ENCODE measurements at places on chromosomes 1 and 21.
A peak's percentile ranks its signal among the peaks of the same experiment; 100 is the strongest.

GRCh38 chr1:2372551-2373490 lies 18.5 kb downstream of the MORN1 start:
- DNase-seq, result no peak

DNA sequence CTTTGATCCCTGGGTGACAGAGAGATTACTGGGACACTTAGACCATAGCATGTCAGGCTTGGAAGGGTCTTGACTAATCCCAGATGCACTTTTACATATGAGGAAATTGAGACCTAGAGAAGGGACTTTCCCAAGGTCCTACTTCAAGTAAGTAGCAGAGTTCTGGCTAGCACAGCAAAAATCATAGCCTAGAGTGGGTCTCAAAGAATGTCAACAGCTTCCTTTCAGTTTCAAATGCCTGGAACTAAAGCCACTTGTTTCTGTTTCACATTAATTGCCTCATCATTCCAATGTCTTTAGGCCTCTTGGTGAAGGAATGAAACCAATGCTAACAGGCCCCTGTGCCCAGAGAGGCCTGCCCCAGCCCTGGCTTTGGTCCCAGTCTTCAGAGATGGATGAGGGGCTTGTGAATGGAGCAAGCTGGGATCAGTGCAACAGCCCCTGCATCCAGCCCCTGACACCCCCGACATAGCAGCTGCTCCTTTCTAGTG lies 26.6 kb downstream of the ATF3 start:
- DNase-seq, result no peak

- DNase-seq, result no peak
These were observed 13.8 kb downstream of the EPHX4 start for GRCh38 chr1:92043621-92044020.

DNA sequence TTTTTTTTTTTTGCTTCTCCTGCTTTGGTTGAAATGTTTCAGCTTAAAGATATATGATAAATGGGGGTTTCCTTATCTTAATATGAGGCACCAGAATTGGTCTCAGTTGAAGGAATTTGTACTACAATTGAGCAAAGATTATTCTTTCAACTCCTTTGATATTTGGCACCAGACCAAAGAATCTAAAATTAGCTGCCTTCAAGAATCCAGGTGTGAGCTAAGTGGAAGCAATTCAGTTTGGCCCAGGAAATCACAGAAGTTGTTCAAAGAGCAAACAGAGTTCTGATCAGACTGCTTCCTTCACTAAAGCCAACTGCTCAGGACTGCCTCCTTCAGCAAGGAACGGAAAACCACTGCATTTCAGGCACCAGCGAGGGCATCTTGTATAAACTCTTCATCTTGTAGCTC lies 68.3 kb upstream of the BCAR3 start:
- no peak for DNase-seq

GRCh38 chr1:12057382-12057781 lies 5.7 kb upstream of the TNFRSF8 start:
- DNase-seq, result no peak

GRCh38 chr1:42752284-42752683 lies 12.2 kb upstream of the CLDN19 start:
- no peak for DNase-seq

DNA sequence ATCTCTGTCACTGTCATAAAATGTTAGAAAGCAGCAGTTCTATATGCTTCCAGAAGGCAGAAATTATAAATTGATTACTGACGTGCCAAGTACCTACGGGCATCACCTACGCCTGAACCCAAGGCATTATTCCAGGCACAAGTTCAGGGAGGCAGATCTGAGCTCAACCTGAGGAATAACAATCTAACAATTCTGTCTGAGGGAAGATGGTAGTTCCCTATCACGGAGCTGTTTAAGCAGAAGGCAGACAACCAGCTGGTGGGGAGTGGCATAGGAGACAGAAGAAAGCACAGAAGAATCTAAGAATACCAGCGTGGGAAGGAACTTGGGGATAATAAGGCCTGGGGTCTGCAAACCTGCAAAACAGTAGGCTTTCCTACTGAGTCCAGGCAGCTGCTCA lies 40.4 kb downstream of the SLC9A1 start:
- DNase-seq, result no peak

- DNase-seq, result peak; percentile 53
These were observed 683 bp downstream of the LRRC8B start for GRCh38 chr1:89525169-89525855.

DNA sequence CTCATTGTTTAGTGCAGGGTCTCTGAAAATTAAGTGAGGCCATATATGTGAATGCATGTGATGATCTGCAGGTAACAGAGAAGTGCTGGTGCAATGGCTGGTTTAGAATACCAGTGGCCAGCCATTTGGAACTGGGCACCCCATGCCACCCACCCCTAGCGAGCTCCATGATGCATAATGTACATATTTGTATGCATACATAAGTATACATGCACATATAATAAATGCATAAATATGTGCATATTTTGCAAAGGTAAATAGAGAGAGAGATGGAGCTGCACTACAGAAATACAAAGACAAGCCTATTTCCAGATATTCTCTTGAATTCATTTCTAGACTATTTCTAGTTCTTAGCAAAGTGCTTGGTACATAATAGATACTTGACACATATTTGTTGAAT lies 68.5 kb upstream of the IGSF21 start:
- no peak for DNase-seq

- DNase-seq, result no peak
These were observed 113.4 kb downstream of the FAM78B start for GRCh38 chr1:166053395-166053794.

GRCh38 chr1:163999131-163999530 lies 559.9 kb upstream of the PBX1 start:
- DNase-seq, result no peak

- DNase-seq, result no peak
These were observed 118.3 kb upstream of the ATP1A1 start for GRCh38 chr1:116254776-116255175.

DNA sequence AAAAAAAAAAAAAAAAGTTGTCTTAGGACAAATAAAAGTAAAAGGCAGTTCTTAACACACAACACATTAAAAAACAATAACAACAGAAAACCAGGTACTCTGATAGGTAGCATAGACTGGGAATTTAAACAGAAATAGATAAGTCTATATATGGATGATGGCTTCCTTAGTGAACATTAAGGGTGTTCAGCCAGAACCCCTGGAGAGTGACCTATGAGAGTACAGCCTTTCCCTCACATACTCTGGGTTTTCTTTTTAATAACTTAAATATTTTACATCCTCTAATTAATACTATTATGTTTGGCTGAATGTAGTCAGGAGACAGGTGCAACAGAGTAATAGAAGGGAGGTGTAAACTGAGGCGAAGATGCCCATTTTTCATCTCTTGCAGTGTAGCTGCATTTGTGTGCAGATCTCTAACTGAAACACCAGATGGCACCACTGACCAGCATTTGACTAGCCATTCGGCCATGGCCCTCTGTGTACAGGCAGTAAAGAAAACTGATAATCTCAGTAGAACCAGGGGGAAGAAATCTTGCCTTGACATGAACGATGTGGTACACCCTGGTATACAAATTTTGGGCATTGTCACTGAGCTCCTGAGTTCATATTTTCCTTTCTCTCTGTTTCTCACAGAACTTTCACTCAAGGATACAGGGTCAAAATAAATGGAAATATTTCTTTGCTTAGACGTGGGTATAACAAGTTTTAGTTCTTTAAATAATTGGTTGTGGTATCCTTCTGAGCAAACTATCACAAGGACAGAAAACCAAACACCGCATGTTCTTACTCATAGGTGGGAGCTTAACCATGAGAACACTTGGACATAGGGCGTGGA lies 7.6 kb downstream of the TTF2 start:
- DNase-seq, result no peak

DNA sequence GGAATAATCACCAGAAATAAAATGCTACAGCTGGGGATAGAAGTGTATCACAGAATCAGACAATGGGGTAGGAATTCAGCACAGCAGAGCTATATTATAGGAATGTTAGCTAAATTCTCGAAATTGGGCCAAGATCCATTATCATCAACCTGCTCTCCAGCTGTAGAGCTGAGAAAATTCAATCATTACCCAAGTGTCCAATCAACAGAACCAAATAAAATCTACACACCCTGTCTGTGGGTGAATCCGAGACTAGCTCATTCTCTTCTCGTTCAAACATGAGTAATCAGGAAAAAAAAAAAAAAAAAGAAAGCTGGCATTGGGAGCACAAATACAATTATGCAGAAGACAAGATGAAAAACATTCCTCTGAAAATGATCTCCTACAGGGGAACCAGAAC lies 119.2 kb downstream of the CDC7 start:
- no peak for DNase-seq

- DNase-seq, result no peak
These were observed 19.6 kb upstream of the TACSTD2 start for GRCh38 chr1:58596631-58597052.

- no peak for DNase-seq
These were observed 129.2 kb downstream of the ZBTB18 start for GRCh38 chr1:244180256-244180655.

GRCh38 chr1:34800214-34800613 lies 7.4 kb downstream of the GJA4 start:
- DNase-seq, result no peak

- DNase-seq, result no peak
These were observed 4.8 kb upstream of the IFNLR1 start for GRCh38 chr1:24191860-24192259.

DNA sequence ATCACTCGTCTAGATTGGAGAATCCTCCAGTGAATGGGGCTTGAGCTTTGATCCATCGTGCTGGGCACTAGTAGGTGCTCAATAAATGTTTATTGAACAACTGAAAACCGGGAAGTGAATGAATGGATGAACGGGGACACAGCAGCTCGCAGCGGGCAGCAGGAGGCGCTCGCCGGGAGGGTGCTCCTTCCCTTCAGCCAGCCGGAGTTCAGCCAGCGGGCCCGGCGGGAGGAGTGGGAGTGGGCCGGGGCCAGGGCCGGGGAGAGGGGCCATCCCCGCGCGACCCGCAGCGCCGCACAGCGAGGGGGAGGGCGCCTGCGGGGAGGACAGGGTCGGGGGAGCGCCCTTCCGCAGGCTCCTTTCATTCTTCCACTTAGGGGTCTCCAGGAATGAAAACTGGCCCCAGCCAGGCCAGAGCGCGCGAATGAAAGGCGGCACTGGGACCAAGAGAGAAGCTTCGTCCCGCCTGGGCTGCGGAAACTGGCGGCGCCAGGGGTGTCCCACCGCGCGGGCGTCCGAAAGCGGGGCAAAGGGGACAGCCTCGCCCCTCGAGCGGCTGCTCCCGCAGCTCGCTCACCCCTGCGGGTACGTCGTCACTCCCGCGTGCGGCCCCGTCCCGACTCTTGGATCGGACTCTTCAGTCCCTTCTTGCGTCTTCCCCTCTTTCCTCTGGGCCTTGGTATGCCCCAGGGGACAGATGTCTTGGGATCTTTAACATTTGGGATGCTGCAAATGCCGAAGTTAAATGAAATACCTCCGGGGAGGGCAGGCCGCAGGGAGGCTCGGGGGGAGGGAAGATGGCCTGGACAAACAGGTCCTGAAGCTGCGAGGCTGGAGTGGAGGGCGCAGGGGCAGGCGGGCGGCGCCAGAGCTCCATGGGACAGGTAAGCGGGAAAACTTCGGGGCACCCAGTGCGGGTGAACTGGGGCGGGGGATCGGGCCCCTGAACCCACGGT lies 3.6 kb upstream of the INAVA start:
- peak; percentile 43 for DNase-seq

DNA sequence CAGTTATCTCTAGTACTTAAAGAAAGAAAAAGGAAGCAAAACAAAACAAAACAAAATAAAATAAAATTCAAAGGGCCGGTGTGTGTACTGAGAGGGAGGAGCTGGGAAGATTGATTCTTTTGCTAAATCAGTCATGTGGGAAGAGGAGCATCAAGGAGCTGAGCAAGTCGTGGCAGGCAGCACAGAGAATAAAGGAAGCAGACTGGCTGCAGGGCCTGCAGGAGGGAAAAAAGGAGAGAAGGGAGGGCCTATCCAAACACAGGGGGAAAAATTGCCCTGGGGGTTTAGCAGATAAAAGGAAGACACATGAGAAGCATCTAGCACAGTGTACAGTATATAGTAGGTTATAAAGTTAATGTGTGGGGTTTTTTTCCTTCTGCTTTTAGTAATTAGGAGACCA lies 27.6 kb downstream of the AGO4 start:
- DNase-seq, result no peak

GRCh38 chr1:66231217-66231616 lies 302.7 kb upstream of the SGIP1 start:
- DNase-seq, result no peak

GRCh38 chr21:34128124-34128523 lies 54.7 kb downstream of the MRPS6 start:
- no peak for DNase-seq

- DNase-seq, result no peak
These were observed 137.9 kb upstream of the UBE2U start for GRCh38 chr1:64065571-64065970.

DNA sequence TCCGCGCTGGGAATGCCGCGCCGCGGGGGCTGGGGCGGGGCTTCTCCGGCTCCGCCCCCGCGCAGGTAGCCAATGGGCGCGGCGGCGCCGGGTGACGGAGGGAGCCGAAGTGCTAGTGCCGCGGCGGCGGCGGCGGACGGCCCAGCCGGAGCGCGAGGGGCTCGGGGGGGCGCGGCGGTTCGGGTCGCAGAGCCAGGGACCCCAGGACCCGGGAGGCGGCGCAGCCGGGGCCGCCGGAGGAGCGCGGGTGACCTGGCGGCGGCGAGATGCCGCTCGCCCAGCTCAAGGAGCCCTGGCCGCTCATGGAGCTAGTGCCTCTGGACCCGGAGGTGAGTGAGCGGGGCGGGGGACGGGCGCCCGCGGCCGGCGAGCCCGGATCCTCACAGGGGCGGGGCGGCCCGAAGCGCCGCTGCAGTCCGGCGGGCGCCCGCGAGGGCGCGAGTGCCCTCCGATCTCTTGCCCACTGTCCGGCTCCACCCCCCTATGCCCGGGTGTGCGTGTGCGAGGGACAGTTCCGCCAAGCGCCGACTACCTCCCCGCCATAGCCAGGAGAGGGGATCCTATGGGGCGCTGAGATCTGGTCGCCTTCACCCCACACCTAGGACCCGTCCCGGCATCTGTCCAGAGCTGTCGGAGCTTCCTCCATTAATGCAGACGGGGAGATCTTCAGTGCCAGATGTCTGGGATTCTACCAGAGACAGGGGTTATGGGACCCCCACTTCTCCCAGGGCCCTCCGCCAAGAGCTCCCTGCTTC lies at the start of gene RPS6KA1:
Gene RPS6KA1, plus strand, starts transcription at position 107 of the 755 bp plus-strand sequence. Its CDS starts 160 bp downstream, at position 267.
- peak; percentile 75 for DNase-seq

DNA sequence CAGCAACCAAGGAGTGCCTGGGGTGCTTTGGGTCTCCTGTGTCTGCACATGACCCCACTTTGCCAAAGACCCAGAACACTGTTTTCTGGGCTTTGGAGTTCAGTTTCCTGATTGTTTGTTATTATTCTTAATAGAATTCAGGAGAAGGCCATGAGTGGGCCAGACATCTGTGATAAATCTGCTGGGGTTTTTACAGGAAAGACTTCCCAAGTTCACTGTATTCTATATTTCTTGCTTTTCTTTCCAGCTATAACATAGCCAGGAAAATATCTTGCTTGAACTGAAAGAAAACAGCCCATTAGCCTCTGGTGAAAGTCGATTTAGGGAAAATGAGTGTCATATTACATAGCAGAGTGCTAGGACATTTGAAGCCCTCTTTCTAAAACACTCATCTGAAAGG lies 345.1 kb upstream of the USP24 start:
- DNase-seq, result no peak

Data from activated T-cell treated with anti-CD3 and anti-CD28 coated beads, Interleukin-2, amount 50 U/mL, for 1 hour (primary cell).